ENCODE measurements at places on chromosomes 6 and 20. TPM values are rescaled to one million over a fixed set of nuclear protein-coding genes. Genes with fewer than 3 reads are reported as not detected.

DNA sequence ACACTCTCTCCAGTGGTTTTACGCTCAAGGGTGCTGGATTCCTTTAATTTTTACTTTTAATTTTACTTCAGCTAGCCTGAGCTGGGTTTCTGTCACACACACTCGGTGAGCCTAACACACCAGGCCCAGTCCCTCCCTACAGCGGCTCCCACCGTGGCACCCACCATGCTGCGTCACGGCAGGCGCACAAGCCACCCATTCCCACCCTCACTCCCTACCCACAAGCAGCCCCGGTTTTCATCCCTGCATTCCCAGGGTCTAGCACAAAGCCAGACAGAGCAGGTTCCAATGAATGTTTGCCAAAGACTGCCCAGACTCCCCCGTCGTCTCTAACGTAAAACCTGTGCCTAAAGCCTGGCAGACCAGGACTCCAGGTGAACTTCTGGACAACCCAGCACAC is 50.3 kb downstream of the MYH7B start:
- no peak for DNase-seq

- no peak for DNase-seq
Measured at GRCh38 chr6:54535568-54535967, 227.3 kb downstream of the TINAG start.

GRCh38 chr20:48338717-48339116 is 489.1 kb downstream of the PREX1 start:
- no peak for DNase-seq

DNA sequence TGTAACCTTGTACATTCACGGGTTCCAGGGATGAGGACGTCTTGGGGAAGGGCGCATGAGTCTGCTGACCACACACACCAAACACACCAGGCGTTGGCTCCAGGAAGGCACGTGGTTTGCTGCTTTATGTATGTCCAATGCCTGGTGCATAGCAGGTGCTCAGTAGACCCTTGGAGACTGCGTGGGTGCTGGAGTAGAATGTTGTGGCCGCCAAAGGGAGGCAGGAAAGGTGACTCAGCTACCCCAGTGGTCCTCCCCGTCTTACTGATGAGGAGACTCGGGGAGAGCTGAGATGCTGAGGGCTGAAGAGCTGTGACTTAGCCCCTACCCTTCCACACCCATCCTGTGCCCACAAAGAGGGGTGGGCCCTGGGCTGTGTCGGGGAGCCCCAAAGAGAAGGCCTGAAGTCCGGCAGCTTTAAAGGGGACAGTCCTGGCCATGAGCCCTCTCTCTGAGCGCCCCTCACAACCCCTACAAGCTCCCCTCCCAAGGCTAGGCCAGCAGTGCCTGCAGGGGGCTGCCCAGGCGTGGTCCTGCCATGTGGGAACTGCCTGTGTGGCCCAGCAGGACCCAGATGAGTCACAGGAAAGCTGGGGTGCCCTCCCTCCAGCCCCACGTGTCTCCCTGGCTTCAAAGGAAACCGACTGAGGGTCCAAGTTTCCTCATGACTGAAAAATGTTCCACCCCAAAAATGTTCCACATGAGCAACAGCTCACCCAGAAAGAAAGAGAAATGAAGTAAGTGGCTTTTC is 28.0 kb upstream of the PTGIS start:
- peak; percentile 52 for DNase-seq

DNA sequence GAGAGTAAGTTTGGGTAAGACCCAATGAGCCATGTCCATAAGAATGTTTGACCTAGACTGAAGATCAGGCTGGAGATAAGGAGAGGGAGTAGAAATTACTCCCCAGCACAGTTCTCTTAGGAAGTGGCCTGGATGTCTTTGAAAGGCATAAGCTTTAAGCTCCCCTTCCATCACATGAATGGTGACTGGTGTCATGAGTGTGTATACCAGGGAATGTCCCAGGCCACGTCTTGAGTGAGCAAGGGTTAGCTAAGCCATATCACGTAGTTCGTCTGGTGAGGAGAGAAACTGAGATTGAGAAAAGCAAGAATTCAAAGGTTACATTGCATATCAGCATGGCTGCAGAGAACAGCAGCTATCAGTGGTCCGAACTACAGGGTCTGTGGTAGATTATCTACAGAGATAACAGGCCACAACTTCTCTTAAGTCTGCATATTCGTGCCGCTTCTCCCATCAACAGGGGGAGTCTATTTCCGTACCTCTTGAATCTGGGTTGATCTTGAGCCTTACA is 60.1 kb upstream of the BMP2 start:
- no peak for DNase-seq

DNA sequence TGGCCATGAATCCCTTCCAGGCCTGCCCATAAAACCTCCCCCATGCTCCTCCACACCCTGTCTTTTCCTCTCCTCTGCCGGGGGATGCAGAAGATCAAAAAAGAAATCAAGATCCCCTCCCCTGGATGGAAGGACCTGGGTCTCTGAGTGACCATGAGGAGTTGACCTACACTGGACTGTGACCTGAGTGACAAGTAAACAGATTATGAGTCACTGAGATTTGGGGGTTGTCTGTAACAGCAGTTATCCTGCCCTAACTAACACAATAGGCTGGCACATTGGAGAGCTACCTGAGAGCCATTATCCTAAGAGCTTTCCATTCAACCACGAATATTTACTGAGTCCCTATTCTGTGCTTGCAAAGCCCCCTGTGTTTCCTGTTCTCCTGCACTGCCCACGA is 28.4 kb upstream of the SIRPA start:
- DNase-seq, result no peak

DNA sequence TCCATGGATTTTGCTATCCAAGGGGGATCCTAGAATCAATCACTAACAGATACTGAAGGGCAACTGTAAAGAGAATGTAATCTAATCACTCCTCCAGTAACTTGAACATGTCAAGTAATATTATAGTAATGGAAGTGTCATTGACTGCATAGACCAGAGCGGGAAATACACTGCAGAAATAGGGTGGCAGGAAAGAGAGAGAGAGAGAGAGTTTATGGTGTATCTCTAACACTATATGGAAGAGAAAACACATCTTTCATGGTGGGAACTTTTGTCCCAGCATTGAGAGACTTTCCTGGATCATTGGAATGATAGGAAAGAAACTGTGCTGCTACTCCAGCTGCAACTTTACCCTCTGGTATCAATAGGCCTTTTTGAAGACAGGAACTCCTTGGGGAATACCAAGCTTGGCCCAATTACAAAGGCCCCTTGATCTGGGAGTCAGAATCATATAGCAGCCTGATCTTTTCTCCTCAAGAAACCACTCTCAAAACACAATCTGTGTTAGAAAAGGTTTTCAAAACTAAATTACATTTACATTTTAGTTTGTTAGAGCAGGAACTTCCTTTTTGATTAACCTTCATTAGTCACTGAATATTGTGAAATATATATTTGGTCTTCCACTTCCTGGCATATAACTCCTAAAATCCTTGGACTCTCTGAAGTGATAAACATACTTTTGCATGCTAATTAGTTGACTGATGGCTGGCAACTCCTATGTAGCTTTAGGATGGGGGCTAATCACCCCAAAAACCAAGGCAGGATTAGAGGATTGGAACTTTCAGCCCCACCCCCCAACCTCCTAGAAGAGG is 29.5 kb upstream of the RNGTT start:
- no peak for DNase-seq

DNA sequence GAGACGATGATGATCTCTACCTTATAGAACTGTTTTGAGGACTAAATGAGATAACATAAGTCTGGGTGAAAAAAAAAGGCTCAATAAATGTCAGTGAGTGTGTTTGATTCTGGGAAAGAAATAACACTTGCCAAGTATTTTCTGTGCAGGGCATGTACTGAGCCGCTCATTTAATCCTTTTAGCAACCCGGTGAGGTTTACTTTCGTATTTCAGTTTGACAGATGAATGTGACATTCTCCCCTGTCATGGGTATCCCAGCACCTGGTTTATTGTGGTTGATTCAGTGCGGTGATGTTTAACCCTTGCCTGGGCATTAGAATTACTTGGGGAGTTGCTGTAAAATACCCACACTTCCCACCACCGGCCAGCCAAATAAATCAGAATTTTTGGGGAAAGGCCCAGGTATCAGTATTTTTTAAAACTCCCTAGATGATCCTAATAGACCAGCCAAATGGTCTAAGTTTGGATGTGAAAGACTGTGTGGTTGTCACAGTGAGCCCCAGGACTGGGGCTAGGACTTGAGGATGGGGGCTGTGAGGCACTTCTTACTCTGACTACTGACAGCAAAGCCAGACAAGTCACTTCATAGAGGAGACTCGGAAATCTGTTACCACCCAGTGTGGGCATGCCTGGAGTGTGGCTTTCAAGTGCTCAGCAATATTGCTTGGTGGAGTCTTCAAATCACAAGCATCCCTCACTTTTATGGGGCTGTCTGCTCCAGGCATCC is 100.2 kb upstream of the KCNG1 start:
- no peak for DNase-seq

DNA sequence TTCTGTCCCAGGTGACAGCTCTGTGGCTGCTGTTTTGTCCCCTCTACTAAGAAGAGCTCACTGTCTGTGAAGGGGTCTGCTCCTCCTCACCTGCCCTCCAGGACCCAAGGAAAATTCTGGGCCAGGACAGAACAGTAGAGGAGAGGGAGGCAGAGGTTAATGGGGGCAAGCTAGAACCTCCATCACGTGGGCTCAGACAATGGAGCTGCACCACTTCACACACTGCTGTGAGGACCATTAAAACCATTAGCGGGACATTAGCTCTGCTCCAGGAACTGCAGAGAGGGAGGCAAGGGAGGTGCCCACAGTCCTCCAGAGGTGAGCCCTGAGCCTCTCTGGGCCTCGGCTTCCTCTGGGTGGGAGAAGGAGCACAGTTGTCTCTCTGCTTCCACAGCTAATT is 78.4 kb downstream of the NOL4L start:
- no peak for DNase-seq

DNA sequence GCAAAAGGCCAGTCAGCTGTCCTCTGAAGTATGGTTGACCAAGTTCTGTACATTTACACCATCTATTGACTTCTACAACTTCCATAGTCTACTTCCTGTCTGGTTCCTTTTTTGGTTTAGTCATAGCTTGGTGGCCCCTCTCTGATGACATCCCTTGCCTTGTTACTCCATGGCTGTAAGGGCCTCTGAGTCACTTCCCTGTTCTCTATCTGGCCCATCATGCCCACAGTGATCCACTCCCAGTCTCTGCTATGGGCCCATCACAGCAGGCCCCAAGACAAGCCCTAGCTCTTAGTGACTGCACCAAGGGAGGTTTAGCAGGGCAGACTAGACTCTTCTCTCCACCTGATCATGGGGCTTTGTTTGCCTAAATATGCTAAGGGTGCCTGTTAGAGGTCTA is 441.6 kb downstream of the HACE1 start:
- no peak for DNase-seq

DNA sequence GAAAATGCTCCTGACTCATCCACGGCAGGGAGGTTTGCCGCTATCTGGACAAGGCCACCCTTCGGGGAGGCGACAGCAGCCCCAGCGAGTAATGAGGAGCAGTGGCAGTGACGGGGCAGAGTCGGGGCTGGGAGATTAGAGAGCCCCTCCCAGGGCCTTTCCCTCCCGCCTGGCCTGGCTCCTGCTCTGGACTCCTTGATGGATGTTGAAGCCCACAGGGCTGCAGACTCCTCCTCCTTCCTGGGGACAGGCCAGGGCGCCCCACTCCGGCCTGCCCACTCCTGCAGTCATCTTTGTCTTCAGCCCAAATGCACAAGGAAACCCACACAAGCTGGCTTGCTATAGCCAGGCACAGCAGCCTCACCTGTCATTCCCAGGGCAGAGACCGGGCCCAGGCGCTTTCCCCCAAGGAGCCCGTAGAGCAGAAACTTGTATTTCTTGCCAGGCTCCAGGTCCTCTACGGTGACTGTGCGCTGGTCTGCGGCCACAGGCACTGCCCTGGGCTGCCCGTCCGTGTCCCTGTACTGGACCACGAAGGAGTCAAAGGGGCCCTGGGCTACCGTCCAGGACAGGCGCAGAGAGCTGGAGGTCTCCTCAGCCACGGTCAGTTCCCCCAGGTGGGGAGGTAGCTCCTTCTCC is 7.7 kb downstream of the CYP21A2 start:
- no peak for DNase-seq

- DNase-seq, result no peak
Measured at GRCh38 chr20:14707026-14707680, 369.7 kb upstream of the FLRT3 start.

GRCh38 chr20:32752458-32753250 is 9.4 kb upstream of the COMMD7 start:
- no peak for DNase-seq

DNA sequence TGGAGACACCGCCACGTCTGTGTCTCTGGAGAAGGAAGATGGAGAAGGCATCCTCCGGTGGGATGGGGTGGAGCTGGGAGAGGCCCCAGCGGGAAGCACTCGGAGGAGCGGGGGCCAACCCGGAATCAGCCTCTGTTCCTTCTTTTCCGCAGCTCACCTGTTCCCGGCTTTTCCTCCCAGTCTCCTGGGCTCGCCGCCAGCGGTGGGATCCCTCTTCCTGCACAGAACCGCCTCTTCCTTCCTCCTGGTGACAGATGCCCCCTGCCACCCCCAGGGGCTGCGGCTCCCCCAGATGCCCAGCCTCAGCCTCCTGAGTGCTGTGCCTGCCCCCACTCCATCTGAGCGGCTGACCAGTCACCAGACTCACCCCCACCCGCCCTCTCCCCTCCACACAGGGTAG is 23.3 kb downstream of the RAMACL start:
- DNase-seq, result no peak

- no peak for DNase-seq
Measured at GRCh38 chr6:135941275-135942025, 89.9 kb downstream of the PDE7B start.

DNA sequence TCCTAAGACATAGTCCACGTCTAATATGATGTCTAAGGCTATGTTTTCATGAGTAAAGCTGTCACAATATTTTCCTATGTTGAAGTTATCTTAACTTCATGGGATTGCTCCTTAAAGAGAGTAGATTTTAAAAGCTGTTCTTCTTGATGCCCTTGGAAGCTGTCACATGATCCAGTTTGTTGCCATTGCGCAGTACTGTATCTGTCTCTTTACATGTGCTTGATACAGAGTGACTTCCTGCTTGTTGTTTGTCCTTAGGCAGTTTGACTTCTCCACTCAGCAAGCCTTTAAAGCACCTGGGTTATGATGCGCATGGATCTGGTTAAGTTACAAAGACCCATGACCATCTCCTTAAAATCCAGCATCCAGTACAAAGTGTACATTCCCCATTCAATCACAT is 85.4 kb downstream of the CDYL start:
- no peak for DNase-seq

The SLC17A4 gene
- total RNA-seq, result under 0.01 TPM

The ANGPT4 gene
- not detected for total RNA-seq

The CYP24A1 gene
- 0.27 TPM for total RNA-seq

The SMOC2 gene
- under 0.01 TPM for total RNA-seq

The ZBTB2 gene
- total RNA-seq, result 9.4 TPM

The IL17A gene
- under 0.01 TPM for total RNA-seq

The LPA gene
- not detected for total RNA-seq

The MMP24 gene
- under 0.01 TPM for total RNA-seq

The CTAGE9 gene
- total RNA-seq, result not detected

The KHDRBS2 gene
- 6.5 TPM for total RNA-seq
